T-helper 2 cell (primary cell): ENCODE measurements at places on chromosomes 5 and 9.

GRCh38 chr5:179907556-179908324 is at the start of gene TBC1D9B:
TSS of gene TBC1D9B (minus strand) at chr5:179907897. CDS start at chr5:179907821, 76 bp downstream.
- DNase-seq, result peak; percentile 83

GRCh38 chr9:83059417-83059816 is 3.5 kb downstream of the RASEF start:
- DNase-seq, result no peak

GRCh38 chr5:56833325-56833724 is 18.0 kb downstream of the MAP3K1 start:
- DNase-seq, result no peak

- no peak for DNase-seq
These were observed 10.6 kb upstream of the FAM163B start for GRCh38 chr9:133619791-133620190.

- DNase-seq, result no peak
These were observed 11.8 kb downstream of the LMX1B start for GRCh38 chr9:126625329-126626126.

DNA sequence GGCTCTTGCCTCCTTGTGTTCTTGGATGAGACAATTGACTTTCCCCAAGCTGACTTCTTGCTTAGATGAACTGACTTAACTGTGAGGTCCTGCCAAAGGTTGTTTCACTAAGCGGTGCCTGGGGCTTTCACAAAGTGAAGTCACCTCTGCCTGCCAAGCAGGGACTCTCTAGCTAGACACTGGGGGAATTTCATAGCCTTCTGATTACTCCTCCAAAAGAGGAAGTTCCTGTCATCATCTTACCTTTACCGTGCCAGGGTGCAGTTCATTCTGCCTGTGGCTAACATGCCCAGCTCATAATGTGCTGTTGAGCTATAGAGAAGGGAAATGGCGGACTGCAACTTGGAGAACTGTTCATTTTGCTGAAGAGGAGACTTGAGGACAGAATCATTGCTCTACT is 472.0 kb upstream of the WWC1 start:
- DNase-seq, result no peak

DNA sequence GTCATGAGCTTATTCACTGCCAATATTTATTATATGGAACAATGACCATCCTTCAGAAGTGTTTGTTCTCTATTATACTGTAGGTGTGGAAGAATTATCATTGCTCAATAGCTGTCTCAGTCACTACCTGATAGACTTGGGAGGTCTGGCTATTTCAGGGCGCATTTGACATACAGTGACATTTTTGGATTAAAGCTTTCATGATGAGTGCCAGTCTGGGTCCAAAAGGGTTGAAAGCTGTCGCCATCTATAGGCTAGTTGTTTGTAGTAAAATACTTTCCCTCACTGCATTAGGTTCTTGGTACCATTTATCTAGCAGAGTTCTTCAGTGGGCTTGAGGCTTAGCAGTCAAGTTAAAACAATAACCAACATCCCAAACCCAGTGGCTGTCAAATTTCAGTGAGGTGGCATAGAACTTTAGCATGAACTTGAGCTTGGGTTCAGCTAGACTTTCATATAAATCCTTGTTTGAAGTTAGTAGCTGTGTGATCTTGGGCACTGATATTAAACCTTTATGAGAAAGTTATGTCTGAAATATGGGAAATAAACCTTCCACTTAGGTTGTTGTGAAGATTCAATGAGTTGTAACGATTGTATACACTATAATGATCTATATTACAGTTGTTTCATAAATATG is 110.5 kb upstream of the CDKN2B start:
- no peak for DNase-seq

GRCh38 chr9:128940946-128941755 is 6.3 kb downstream of the DOLK start:
- DNase-seq, result no peak

GRCh38 chr9:101859620-101860019 is 121.2 kb upstream of the GRIN3A start:
- DNase-seq, result no peak

GRCh38 chr5:142447887-142448286 is 123.1 kb upstream of the SPRY4 start:
- no peak for DNase-seq

GRCh38 chr9:71465392-71465791 is 302.9 kb downstream of the CEMIP2 start:
- no peak for DNase-seq

GRCh38 chr9:4569101-4569500 is 78.8 kb downstream of the SLC1A1 start:
- DNase-seq, result no peak

DNA sequence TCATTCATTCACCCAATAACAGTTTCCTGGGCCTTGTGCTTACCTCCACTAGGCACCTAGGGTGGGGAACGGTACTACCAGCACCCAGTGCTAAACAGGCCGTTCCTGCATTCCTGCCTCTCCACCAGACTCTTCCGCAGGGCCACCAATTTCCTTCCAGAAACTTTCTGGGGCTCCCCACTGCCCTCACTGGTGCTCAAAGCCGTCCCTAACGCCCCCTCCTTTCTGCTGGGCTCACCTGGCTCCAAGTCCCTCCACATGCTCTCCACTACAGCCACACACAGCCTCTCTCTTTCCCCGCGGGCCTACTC is 1.4 kb downstream of the PHF19 start:
- no peak for DNase-seq

DNA sequence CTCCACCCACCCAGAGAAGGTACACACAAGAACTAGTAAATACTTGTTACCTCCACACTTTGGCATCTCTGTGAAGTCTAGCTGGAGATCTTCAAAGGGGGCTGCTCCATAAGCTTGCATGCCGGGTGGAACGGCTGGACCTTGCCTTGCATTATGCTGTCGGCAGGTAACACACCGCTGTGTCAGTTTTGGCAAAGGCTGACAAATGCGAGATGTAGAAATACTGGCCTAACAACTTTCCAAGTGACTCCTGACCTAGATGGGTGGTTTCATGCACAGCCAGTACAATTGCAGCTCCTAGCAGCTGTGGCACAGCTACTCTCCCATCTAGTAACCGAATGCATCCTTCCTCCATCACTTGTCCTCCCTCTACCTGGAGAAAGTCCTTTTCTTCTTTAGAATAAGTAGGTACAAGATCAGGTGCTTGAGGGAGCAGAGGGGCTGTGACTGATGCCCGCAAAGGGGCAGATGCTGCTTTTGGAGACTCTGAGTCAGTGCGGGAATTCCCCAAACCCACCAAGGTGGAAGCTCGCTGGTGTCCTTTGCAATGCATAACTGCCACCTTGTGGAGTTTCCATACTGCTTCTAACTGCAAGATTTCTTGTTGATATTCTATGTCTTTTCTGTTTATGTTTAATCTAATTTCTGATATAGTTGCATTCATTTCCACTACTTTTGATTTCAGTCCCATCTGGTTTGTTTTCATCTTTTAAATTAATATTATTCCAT is 78.4 kb downstream of the TMEM161B start:
- DNase-seq, result no peak

- DNase-seq, result peak; percentile 14
These were observed 21.6 kb downstream of the ANKS6 start for GRCh38 chr9:98774746-98775145.

DNA sequence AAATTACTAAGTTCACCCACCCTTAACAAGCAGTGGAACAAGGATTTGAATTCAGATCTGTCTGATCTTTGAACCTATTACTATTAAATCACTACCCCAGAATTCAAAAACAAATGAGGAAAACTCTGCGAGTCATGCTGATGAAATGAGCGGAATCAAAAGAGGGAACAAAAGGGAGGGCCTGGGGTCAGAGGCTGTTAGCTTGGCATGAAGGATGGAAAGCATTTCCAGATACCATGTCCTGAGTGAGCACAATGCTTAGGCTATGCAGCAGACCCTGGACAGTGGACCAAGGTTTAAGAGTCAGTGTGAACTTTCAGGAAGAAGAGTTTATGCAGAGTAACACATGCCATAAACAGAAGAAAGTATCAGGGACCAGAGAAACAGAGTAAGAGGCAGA is 30.5 kb downstream of the GRIA1 start:
- DNase-seq, result no peak

GRCh38 chr5:120555345-120555744 is 91.2 kb downstream of the PRR16 start:
- DNase-seq, result no peak

DNA sequence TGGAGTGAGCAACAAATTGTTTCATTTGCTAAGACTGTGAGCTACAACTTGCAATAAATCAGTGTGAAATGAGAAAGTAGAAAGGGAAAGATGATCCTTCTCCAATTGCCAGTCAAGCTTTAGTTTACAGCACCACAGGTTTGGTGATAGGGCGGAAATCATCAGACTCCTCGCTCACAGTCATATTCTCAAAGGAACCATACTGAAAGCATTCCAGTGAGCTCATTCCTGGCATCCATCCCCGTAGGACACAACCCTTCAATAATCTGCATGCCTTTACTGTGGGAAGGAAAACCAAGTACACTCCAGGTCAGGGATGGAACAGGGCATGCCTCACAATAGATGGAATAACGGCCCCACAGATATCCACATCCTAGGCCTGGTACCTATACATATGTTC is 80.7 kb downstream of the FSTL4 start:
- DNase-seq, result no peak

DNA sequence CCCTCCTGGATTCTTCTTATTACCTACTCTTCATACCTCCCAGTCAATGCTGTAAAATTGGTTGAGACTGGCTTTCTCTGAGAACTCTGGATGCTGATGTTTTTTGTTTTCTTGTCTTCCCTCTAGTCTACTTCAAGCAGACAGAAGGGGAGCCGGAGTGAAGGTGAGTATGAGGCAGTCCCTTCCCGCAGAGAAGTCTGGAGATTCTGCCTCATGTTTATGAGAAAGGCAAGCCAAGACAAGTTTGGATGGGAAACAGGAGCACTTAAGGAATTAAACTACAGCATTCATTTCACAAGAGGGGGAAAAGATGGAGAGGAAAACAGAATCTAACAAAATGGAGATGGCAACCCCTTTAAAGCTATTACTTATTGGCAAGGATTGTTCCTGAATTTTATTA is 246.1 kb downstream of the TRIM32 start:
- no peak for DNase-seq

DNA sequence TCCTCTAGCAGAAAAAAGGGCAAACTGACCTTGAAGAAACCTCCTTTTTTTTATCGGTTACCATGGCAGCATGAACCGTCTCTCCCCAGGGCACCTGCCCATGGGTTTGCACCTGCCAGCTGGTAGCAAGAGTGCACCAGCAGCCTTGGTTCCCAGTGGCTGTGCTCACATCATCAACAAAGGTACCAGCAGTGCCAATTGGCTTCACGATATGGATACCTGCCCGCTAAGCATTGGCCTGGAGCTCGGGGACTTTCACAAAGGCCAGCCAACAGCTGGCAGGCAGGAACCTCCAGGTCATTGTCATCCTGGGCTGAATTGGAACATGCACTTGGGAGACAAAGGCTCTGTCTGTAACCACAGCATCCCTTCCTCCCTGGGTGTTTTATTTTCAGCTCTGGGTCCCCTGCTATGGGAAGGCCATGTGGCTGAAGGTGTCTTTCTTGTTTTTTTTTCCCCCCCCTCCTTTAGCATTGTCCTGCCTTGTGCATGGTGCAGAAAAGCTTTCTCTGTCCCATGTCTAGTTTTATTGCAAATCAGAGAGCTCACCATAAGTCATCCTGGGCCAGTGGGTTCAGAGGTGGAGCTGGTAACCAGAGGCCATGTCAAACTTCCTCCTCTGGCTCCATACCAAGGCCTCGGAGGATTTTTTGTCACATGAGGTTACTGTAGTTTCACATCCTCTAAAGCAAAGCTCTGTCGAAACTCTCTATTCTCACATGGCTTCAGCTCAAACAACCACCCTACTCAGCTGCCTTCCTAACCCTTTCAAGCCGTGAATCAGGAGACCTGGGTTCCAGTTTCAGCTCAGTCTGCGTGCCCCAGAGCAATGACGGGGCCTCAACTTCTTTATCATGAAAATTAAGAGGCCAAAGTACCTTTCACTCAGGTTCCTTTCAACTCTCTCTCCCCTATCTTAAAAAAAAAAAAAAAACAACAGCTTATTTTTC is 145.5 kb upstream of the MAP3K1 start:
- no peak for DNase-seq

DNA sequence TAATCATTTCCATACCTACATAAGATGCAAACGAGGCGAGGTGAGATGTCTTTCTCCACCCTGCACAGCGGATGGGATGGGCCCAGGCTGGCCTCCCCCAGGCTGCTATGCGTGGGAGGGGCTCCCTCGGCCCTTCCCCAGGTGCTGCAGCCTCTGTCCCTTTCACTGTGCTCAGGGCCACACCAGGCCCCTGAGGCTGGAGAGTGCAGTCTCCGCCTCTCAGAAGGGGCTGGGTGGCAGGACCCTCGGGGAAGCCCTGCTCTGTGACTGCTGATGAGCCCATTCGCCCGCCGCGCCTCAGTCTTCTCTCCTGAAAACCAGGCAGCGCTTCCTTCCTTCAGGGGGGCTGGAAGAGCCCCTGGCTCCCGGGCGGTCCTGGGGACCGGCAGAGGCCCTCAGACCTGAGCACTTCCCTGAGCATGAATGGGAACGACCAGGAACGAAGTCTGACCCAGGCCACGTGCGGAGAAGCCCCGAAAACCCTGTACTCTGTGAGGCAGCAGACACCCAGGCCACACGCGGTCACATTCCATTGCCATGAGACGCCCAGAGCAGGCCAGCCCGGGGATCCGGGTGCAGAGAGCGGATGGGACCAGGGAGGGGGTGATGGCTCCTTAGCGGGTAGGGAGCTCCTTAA is 21.9 kb upstream of the NOTCH1 start:
- DNase-seq, result no peak

- DNase-seq, result no peak
These were observed 15.6 kb downstream of the FOXI1 start for GRCh38 chr5:170121321-170121720.

GRCh38 chr9:113513536-113513935 is 50.0 kb downstream of the RGS3 start:
- no peak for DNase-seq

DNA sequence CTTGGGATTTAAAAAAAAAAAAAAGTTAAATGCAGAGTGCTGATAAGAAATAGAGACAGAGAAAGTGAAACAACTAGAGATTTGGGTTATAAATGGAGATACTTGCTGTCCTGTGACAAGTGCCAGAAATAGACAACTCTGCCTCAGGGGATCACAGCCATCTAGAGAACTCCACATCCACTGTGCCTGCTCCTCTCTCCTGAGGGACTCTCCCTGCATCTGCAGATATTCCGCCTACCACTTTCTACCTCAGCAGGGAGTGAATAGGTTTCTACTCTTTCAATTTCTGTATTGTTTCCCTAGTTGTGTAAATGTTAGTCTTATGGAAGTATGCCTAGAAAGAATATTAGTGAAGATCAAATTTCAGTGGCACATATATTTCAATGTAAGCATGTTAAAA is 307.2 kb downstream of the HTR1A start:
- no peak for DNase-seq

GRCh38 chr5:173663352-173664153 is 47.1 kb upstream of the BOD1 start:
- no peak for DNase-seq

GRCh38 chr5:67366276-67366675 is 169.7 kb upstream of the CD180 start:
- DNase-seq, result no peak
